ENCODE measurements at places on chromosomes 5 and 9. TPM values are rescaled to one million over a fixed set of nuclear protein-coding genes. Genes with fewer than 3 reads are reported as not detected.

Gene PHF24
- 12.0 TPM for total RNA-seq

- no peak for DNase-seq
Observed at GRCh38 chr5:77924081-77924480, 147.9 kb upstream of the TBCA start.

GRCh38 chr9:133349965-133350616, 2.1 kb downstream of the RPL7A start:
- no peak for DNase-seq

DNA sequence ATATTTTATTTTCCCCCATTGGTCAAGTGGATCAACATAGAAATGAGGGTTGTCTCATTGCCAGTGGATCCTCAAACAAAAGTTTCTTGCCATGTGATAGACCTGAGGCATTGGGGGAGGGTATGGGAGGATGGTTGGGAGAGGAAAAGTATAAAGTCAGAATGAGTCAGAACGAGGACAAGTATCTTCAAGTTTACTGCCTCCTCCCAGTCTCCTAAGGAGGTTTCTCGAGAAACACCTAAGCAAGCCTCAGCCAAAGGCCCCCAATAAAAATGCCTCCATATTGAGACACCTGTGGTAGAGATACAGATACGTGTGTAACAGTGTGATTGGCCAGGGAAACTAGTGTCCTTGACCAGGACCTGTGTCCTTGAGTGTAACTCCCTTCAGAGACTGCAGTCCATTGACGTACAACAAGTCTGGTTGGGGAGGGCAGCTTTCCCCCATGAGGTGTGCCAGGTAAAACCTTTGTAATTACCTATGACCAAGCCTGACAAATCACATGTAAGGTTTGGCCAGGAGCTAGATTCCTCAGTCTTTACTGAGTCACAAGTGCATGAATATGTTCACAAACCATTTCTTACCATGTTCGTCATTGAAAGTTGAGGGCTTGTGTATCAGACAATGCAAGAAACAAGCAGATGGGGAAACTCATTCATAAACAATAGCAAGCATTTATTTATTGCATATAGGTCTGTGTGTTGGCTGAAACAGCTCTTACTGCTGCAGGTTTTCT, 198.6 kb upstream of the SH3GL2 start:
- DNase-seq = no peak

Gene CPEB4
- total RNA-seq = 110 TPM
